GM13976 (cell line): ENCODE measurements at places on chromosomes 1 and 21.

DNA sequence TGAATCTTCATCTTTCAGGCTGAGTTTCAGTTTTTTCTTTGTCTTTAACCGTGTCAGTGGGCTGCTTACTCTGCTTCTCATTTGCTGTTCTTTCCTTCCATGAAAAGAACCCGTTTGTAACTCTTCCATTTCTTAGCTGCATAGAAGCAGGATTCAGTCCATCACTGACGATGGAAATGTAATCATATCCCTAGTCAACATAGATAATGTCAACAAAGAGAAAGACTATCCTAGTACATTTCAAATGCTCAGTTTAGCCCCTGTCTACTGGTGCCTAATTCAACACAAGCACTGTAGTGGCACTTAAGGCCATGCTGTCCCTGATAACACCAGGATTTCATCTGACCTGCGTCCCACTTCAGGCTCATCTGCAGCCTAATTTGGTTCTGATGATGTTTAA lies 376 bp downstream of the GBP1 start:
- no peak for DNase-seq

DNA sequence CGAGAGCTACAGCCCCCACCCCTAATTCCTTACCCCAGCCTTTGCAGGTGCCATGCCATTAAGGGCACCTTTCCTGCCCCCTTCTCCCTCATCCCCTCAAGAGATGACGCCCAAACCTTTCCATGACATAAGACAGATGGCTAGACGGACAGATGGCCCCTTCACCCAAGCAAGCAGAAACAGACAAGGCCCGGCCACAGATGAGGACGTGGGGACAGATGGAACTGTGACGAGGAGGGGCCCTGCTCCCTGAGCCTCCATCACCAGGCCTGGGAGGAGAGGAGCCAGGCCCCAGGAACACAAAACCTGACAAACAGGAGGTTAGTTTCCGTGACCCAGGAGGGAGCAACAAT lies 24.7 kb upstream of the PEF1 start:
- no peak for DNase-seq

DNA sequence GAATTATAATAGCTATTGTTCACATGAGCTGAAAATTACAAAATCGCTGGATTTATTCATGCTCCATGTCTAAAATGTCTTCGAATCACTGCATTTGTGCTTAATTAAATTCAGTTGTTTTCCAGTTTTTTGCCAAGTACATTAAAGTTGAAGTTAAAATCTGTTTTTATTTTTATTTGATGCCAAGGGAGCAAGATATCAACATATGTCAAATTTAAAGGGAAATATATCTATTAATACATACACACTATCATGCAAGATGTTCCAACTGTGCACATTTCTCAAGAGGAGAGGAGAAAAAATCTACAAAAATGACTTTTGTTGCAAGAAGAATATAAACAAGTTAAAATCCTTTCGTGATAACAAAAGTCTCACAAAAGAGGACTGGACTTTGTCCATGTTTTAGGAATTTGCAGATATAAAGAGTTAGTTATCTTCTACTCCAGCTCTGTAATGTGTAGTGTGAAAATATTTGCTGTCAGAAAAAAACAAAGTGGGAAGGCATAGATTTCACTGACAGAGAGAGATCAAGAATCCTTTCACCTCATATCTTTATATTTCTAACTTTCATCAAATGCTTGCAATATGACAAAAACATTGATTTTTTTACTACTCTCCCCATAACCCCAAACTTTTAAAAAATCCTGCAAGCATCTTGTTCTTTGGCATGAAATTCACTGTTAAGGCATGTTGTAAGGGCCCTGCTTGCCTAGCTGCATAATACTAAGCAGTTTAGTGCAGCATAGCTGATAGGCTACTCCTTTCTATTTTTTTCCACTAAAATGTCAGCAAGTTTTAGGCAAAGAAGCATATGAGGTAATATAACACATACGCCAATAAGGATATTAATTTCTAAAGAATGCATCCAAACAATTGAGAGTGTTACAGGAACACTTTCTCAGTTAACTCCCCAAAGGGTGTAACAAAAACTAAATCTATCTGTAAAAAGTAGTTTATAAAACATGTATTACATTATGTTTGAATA lies 340.2 kb upstream of the ADAMTS5 start:
- no peak for DNase-seq

DNA sequence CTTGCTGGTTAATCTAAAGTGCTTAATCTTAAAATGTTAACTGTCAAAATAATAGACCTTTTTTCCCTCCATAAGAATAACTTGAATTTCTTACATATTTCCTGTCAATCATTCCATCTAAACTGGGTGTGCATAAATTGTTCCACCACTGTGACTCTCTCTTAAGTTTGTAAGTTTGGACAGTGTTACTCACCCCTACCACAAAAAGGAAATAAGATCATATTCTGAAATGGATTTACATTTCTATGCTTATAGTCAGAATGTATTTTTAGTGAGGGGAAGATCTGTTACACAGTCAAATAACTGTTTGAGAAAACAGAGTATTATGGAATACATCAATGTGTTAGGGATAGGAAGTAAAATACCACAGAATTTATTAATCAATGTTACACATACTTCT lies 109.6 kb upstream of the DPYD start:
- no peak for DNase-seq

- DNase-seq: no peak
Measured at GRCh38 chr1:168146160-168146539, 9.4 kb upstream of the GPR161 start.
